ENCODE measurements at places on chromosomes 13 and 19.

GRCh38 chr13:31920727-31921100, 110.9 kb upstream of the FRY start:
- DNase-seq, result no peak

GRCh38 chr13:46035066-46035465, 17.5 kb downstream of the ZC3H13 start:
- no peak for DNase-seq

- no peak for DNase-seq
Measured at GRCh38 chr13:52924289-52925148, 76.1 kb upstream of the PCDH8 start.

DNA sequence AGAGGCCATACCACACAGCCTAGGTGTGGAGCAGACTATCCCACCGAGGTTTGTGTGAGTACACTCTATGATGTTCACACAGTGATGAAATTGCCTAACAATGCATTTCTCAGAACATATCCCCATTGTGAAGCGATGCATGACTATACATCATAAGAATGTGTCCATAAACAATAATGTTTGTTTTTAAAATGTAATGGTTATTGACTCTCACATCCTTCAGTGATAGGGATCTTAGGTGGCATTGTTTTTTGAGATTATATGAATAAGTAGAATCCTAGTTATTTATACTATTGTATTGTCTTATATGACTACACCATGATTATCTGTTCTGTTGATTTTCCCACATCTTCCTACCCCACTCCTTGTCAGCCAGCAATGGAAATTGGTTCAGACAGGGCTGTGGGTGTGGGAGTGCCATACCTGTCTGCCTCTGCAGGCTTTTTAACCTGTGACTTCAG, 13.6 kb downstream of the CCNA1 start:
- DNase-seq, result no peak

DNA sequence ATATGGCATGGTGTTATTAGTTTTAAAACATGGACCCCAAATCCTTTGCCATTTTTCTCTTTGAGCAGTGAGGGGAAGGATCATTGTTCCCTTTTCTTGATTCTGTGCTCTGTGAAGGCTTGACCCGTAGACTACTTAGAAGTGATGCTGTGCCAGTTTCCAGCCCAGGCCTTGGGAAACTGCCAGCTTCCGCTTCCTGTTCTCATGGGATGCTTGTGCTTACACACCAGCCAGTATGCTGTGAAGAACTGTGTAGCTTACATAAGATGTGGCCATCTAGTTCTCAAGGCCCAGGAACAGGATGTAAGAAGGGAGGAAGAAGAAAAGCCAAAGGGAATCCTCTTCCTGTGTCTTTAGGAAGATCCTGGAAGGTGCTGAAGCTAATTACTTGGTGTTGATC, 180.9 kb downstream of the PCCA start:
- DNase-seq, result peak; percentile 61

DNA sequence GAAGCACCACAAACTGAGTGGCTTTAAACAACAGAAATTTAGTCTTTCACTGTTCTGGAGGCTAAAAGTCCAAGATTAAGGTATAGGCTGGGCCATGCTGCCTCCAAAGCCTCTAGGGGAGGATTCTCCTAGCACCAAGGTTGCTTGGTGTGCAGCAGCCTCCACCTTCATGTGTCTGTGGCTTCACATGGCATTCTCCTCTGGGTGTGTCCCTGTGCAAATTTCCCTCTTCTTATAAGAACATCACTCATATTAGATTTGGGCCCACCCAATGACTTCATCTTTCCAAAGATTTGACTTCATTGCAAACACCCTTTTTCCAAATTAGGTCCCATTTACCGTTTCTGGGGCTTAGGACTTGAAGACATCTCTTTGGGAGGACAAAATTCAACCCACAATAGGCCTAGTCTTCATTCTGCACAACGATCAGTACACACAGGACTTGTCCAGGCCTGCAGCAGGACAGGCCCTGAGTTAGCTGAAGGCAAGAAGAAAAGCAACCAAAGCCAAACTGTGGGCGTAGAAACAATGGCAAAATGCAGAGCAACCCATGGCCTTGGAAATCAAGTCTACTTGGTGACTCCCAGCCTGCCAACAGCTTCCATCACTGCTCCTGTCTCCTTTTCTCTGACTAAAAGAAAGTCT, 521.2 kb upstream of the NBEA start:
- DNase-seq, result no peak

DNA sequence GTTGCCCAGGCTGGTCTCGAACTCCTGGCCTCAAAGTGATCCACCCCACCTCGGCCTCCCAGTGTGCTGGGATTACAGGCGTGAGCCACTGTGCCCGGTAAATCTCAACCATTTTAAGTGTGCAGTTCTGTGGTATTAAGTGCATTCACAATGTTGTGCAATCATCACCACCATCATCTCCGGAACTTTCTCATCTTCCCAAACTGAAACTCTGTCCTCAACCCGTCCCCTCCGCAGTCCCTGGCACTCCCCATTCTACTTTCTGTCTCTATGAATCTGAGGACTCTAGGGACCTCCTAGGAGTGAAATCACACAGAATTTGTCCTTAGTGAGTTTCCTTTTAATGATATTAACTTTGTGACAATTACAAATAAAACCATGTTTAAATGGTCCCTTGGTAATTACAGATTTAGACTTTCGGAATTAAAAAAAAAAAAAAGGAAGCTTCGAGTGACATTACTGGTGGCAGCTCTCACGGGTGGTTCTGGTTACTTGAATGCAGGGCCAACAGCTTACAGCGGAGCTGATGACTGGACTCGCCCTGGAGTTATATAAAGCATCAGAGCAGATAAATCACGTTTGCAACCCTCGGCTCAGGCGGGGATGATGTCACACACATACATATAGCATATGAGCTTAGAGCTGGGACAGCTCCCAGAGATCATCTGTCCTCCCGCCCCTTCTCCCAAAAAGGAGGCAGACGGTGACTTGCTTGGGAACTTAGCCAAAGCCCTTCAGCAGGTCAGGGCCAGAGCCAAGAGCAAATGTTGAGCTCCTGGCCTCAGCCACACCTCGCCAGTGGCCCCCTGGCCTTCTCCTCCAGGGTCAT, 89.8 kb downstream of the ZNF557 start:
- DNase-seq, result no peak

DNA sequence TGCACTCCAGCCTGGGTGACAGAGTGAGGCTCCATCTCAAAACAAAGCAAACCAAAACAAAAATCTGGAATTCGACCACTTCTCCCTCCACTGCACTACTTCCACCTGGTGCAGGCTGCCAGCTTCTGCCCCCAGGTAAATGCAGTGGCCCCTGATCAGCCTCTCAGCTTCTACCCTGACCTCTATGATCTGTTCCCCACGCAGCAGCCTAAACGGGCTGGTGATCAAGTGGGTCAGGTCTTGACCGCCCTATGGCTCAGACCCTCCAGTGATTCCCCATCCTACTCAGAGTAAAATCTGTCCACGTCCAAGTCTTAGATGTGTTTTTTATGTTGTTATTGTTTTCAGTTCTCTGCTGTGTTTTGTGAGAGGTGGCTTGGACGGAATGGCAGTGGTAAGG, 163.9 kb downstream of the KCTD15 start:
- no peak for DNase-seq

- DNase-seq, result peak; percentile 29
Measured at GRCh38 chr19:5680084-5680436, 256 bp downstream of the MICOS13 start.

- no peak for DNase-seq
Measured at GRCh38 chr19:40370997-40371801, 18.8 kb downstream of the HIPK4 start.

- DNase-seq, result no peak
Measured at GRCh38 chr19:18793144-18794028, 2.3 kb upstream of the COMP start.

DNA sequence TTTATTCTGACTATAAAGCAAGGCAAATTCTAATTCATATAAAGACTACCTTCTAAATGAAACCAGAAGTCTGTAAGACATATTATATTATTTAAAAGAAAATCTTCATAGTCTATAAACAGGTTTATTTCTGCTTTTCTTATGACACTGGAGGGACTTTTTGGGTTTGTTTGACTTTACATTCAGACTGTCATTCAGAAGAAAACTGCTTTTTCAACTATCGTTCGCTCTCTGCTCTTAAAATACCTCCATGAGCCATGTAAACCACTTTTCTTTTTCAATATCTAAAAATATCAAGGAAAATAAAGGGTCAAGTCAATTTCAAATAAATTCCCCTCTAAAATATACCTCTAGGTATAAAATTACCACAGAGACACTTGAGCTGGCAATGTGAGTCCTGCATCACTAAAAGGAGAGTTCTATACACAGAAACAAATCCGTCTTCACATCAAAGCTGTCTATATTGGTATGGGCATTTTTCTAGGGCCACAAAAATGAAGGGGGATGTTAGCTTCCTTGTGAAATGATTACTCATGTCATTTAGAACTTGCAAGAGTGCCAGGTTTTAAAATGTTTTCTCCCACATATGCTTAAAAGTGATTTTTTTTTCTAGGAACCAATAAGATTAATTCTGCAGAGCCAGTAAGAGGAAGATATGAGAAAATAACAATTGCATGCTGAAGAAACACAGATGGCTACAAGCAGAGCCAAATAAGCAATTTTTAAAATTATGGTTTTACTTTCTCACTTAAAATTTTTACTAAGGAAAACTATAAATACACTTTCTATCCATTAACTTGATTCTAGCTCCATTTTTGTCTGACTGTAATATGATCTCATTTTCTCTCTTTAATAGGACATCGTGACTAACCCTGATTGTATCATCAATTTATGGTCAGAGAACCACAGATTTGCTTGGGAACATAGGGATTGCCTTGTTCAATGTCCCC, 181.8 kb downstream of the TBC1D4 start:
- DNase-seq, result no peak

DNA sequence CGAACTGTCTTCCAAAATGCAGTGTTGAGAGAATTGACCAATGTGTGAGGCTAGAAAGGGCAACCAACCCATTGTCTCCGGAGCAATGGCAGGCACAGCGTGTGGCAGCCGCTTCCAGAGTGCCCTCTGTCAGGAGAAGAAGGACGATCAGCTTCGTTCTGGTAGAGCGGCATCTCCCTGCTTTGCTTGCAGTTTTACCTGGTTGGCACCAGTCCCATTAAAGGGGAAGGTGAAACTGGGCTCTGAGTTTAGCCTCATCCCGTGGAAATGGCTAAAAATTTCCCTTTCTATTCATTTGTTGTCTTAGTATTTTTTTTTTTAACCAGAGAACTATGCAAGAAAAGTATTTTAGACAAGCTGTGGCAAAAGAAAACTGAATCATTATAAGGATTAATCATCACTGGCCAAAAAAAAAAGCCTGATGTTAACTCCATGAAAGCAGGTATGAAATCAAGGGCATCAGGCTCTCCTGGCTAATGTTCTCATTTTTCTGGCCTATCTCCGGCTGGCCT, 81.5 kb upstream of the SLC7A1 start:
- DNase-seq, result peak; percentile 62

DNA sequence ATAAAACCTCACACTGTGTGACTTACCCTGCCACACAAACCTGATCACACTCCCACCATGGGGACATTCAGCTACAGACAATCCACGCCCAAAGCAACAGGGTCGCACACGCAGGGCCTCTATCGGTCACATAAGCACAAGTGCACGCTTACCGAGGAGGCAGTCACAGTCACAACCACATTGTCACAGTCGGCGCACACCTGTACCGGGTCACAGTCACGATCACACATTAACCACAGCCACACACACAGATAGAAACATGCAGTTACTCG, 579 bp downstream of the ZNF566 start:
- peak; percentile 19 for DNase-seq

DNA sequence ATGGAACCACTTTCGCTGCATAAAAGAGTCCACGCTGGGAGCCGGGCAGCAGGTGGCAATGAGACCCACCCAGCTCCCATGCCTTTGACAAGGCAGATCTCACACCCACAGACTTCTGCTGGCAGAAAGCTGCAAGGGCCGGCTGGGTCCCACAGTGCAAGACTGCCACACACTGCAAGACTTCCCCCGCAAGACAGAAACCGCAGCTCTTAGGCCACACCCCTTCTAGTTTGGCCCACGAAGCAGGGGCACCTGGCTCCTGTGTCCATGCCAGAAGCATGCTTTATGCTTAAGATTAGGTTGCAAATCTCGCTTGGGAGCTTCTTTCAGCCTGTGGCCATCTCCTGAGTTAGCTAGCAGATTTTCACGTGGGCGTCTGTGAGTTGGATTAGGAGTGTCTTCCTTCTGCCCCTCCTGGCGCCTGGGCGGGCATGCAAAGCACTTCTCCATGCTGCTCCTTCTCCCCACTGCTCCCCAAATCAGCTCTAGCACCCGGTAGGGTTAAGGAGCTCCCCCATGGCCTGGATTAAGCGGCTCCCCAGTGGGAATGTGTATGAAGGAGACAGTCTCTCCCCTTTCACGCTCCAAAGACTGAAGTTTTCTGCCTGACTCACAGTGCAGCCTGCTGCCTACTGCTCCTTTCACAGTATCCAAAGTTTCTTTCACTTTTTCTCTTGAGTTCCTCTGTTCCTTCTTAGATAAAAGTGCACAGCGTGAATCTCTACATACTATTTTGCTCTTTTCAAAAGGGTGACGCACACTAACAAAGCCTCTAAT, 17.7 kb downstream of the GPC6 start:
- no peak for DNase-seq

DNA sequence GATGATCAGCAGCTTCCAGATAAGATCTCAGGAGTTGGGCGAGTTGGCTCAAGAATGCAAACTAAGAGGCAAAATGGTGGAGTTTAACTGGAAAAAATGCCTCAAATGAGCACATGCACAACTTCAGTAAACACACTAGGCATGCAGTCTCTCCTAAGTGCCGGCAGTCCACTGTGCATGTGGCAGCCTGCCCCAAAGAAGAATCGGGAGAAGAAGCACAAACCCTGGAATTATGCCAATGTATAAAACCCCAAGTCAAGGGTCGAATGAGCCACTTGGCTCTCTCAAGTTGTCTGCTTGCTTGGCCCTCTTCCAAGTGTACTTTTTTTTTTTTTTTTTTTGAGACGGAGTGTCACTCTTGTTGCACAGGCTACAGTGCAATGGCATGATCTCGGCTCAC, 53.3 kb upstream of the SLITRK1 start:
- no peak for DNase-seq

DNA sequence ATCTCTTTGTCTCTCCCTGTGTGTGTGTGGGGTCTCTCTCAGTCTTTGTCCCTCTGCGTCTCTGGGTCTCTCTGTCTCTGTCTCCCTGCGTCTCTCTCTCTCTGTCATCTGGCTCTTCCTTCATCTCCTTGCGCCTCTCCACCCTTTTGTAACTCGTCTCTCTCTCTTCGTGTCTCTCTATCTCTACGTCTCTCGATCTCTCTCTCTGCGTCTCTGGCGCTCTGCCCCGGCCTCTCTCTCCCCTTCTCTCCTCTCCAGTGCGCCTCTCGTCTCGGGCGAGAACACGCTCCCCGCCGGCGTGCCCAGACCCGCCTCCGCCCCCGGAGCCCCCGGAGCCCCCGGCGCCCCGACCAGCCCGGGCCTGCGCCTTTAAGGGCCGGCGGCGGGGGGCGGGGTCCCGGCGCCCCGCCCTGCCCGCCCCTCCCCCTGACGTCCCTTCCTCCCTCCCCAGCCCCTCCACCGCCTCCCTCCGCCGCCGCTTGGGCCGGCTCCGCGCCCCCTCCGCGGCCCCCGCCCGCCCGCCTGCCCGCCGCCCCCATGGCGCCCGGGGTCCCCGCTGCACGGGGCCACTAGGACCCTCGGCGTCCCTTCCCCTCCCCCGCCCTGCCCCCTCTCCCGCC, at the start of gene MARK4:
Gene MARK4, plus strand, starts transcription at position 440 of the 620 bp plus-strand sequence. CDS start 318 bp downstream, outside the sequence.
- peak; percentile 44 for DNase-seq

GRCh38 chr19:54422136-54422535, 6.9 kb downstream of the TTYH1 start:
- DNase-seq, result no peak

- DNase-seq, result peak; percentile 80
Measured at GRCh38 chr19:40279120-40279551, 6.0 kb downstream of the AKT2 start.

GRCh38 chr13:60165391-60166099, 1.8 kb upstream of the DIAPH3 start:
- no peak for DNase-seq

All from thyroid gland (tissue), 4 donors.